Inflammatory macrophage (primary cell): ENCODE measurements at places on chromosomes 7 and 10.

GRCh38 chr10:116683166-116683565 lies 59.2 kb downstream of the HSPA12A start:
- no peak for DNase-seq

DNA sequence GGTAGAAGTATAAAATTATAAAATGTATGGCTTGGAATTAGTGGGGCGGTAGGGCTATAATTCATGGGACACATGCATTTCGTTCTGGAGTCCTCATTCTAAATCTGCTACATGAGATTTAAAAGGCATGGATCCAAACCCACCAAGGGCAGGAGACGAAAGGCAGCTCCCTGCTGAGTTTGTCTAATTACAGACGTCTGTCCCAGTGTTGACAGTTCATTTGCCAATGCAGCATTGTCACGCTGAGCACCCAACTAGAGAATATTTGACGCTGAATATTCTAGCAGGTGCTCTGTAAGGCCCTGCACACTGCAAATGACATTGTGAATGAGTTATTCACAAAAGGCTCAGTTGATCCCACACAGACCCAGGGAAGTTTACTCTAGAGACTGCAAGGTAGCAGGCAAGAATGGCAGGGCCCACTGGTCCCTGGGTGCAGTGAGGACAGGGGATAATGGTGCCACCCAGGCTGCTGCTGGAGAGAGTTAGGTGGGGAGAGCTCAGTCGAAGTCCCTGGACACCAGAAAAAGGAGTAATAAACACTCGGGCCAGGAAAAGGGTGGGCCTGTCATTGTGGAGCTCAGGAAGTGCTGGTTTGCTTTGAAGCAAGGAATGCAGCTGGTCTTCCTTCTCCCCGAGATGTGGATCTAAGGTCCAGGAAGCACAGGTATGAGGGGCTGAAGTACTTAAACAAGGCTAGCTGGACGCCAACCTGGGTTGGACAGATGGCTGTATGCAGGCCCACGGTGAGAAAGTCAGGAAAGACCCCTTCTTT lies 75.0 kb upstream of the JCAD start:
- DNase-seq = no peak

GRCh38 chr10:43210556-43210955 lies 56.3 kb downstream of the RASGEF1A start:
- DNase-seq = no peak

GRCh38 chr7:45625067-45625466 lies 50.9 kb downstream of the ADCY1 start:
- no peak for DNase-seq

DNA sequence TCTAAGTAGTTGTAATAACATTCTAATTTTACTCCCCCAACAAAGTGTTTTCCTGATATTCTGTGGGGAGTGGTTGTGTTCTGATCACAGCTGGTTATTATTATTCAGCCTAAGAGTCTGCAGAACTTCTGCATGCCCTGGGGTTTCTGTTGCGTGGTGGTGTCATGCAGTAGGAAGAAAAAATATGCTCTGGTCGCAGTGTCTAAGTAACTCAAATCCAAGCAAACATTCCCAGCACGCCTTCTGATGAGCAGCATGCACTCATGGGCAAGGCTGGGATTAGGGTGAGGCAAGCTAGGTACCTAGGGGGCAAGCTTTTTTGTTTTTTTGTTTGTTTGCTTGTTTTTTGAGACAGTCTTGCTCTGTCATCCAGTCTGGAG lies 112.8 kb upstream of the KMT2E start:
- no peak for DNase-seq
